ENCODE measurements at places on chromosomes 5 and 9.

GRCh38 chr5:14757850-14758249, 93.3 kb downstream of the OTULIN start:
- no peak for DNase-seq

DNA sequence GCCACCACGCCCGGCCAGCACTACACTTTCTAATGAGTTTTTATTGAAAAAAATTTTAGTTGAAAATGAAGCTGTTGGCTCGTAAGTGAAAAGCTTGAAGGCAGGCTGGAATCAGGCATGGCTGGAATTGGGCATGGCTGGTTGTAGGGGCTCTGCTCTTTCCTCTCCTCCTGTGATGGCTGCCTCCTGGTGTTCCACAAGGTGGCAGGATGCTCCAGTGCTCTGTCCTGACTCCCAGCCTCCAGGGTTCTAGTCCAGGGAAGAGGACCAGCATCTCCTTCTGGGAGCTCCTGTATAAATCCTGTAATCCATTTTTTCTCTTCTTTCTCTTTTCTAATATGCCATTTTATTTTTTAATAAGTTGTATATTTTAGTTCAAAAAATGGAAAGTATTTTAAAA, 57.2 kb upstream of the DHFR start:
- DNase-seq = peak; percentile 13

- no peak for DNase-seq
Observed at GRCh38 chr9:113622600-113623400, 159.3 kb downstream of the RGS3 start.

GRCh38 chr5:148794275-148794674, 32.1 kb upstream of the ADRB2 start:
- DNase-seq = no peak

- DNase-seq = no peak
Observed at GRCh38 chr5:69136293-69136692, 30.7 kb upstream of the CCNB1 start.

DNA sequence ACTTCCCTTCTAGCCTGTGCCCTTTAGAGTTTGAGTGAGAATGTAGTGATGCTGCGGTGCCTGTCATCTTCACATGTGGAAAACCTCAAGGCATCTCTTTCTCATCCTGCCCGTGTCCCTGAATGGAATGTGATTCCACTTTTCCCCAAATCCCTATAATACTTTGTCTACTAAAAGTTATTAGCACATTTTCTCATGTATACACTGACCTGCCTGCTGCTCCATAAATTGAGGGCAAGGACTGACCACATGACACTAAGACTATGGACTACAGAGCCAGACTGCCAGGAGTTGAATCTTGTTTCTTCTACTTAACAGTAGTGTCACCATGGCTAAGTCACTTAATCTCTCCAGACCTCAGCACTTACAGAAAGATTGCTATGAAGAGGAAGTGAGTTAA, 93.0 kb downstream of the TEK start:
- DNase-seq = no peak

- no peak for DNase-seq
Observed at GRCh38 chr9:137270929-137271695, 6.4 kb upstream of the TOR4A start.

DNA sequence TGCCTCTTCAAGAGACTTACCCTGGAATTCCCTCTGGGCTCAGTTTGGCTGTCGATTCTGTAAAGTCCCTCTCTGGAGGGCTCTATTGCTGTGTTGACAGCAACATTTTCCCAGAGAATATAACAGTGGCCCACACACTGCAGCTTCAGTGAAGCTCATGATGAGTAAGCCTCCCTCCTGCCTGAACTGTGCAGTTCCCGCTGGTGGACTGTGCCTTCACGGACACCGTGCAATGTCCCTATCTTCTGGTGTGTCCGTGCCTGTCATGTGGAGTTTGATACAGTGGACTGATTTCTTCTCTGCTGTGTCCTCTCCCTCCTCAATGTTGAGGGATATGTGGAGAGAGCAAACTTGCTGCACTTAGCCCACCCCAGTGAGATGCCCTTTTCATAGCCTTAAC, 109.0 kb downstream of the NTRK2 start:
- no peak for DNase-seq

GRCh38 chr5:3348576-3349535, 246.8 kb upstream of the IRX1 start:
- DNase-seq = no peak

DNA sequence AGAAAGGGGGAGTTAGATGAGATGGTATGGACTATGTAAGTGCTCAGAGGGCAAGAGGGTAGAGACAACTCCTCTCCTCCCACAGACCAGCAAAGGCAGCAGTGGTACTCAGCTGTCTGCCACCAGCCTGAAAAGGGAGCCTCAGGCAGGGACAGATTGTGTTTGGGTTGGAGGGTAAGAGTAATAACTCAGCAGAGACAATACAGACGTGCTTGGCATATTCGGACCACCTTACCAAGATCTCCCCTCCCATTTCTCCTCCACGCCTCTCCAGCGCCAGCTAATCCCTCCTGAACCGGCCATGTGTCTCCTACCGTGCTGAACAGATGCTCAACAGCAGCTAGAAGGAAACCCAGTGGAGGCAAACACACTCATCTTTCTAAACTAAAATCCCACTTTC, 180.8 kb downstream of the ASTN2 start:
- no peak for DNase-seq

- no peak for DNase-seq
Observed at GRCh38 chr5:151173711-151174611, 16.4 kb upstream of the ANXA6 start.

- DNase-seq = no peak
Observed at GRCh38 chr9:71740199-71740598, 28.1 kb downstream of the CEMIP2 start.

Measured in hematopoietic multipotent progenitor cell treated with erythropoietin and hydrocortisone succinate and interleukin-3 and kit ligand, for 8 days (in vitro differentiated cells).